ENCODE measurements at places on chromosomes 16 and 17.
A peak's percentile ranks its signal among the peaks of the same experiment; 100 is the strongest.

DNA sequence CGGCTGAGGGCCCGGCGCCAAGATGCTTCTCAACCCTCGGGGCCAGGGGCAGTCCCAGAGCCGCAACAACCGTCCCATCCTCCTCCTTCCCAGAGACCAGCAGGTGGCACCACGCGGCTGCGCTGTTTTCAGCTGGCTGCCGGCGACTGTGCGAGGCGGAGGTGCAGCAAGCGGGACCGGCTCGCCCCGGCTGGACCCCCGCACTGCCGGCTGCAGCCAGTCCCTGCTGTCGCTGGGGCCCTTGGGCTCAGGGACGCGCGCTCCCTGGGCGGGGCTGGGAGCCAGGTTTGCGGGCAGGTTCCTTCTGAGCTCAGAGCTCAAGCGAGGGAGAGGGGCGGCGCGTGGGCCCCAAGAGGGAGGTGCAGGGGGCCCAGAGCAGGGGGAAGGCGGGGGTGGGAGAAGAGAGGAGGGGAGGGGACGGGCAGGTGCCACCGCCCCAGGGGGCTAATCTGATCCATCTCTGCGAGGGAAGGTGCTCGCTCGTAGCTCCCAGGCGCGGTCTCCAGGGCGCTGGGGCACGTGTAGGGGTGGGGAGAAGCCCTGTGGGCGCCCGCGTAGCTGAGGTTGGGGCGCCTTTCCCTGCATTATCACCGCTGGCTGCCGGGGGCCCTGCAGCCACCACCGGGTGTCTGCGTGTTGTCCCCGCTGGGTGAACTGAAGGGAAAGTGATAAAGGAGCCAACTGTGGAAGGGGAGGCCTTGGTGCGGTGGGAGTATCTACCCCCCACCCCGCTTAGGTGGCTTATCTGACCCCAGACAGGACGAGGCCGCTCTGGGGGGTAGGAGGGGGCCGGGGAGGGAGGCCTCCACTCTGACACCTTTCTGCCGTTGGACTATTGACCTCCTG is 24.2 kb downstream of the STAT5A start:
- DNase-seq = peak; percentile 43

DNA sequence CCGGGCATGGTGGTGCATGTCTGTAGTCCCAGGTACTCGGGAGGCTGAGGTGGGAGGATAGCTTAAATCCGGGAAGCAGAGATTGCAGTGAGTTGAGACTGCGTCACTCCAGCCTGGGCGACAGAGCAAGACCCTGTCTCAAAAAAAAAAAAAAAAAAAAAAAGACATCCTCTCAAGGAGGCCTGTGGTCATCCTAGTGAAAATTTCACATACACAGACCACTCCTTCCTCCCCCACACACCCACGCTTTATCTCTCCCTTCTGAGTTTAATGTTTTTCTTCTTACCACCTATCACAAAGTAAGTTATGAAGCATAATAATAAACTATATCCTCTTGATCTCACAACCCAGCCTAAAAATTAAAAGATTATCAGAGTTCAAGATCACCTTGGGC is 1.3 kb upstream of the NOL11 start:
- no peak for DNase-seq

DNA sequence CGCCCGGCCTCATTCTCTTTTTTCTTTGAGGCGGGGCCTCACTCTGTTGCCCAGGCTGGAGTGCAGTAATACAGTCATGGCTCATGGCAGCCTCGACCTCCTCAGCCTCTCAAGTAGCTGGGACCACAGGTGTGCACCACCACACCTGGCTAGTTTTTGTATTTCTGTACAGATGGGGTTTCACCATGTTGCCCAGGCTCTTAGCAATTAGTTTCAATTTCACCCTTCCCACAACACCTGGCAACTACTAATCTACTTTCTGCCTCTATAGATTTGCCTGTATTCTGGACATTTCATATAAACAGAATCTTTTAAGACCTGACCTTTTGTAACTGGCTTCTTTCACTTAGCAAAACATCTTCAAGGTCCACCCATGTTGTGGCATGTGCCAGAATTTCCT is 8.0 kb upstream of the NT5M start:
- DNase-seq = no peak

- DNase-seq = no peak
These were observed 870.1 kb downstream of the KCNJ2 start for GRCh38 chr17:71039391-71039790.

- DNase-seq = no peak
These were observed 30.6 kb upstream of the TNRC6C start for GRCh38 chr17:77927777-77928518.

- no peak for DNase-seq
These were observed 46.1 kb upstream of the MARCHF10 start for GRCh38 chr17:62854098-62854680.

GRCh38 chr17:53571342-53571741 is 251.4 kb upstream of the KIF2B start:
- no peak for DNase-seq

GRCh38 chr16:2933136-2933535 is 21.4 kb downstream of the FLYWCH1 start:
- DNase-seq = no peak

GRCh38 chr17:74085434-74085833 is 118.0 kb upstream of the RPL38 start:
- no peak for DNase-seq

DNA sequence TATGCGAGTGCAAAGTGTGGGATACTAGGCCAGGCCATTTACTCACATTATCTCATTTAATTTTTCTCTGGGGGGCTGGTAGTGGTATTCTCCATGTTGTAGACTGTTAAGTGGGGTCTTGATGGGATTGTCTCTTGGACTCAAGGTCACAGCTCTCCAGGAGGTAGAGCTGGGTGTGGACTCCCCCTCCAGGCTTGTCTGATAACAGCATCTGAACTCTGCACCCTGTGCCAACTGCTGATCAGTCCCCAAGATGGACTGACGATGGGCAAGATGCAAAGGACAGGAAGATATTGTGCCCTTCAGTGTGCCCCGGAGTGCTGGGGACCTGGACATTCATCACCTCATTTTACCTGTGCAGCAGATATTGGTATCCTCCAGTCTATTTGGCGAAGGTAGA is 147.8 kb downstream of the MSI2 start:
- no peak for DNase-seq

DNA sequence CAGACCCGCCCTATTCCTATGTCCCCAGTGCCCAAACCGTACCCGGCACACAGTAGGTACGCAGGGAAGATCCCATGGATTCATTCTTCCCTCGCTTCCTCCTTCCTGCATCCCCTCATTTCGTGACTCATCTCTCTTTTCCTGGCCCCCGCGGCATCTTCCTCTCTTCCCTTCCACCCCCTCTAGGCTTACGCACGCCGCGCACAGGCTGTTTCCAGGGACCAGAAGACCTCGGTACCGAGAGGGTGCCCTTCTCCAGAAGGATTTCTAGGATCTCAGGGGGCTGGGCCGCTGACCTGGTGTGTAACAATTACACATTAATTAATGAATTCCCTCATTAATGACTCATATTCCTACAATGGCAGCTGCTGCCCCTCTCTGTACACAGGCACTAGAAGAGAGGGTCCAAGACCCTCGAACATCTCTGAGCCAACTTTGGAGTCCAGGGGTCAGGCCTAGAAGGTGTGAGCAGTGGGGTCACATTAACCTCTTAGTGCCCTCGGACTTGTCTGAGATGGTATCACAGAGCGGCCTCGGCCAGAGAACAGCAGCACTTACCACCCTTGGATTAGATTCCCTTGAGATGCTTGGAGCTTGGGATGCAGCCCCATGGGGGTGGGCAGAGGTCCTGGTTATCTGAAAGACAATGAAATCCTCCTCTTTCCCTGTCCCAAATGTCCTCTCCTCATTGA is 16.8 kb upstream of the PLLP start:
- no peak for DNase-seq

- no peak for DNase-seq
These were observed 11.5 kb downstream of the DLG4 start for GRCh38 chr17:7208027-7208571.

DNA sequence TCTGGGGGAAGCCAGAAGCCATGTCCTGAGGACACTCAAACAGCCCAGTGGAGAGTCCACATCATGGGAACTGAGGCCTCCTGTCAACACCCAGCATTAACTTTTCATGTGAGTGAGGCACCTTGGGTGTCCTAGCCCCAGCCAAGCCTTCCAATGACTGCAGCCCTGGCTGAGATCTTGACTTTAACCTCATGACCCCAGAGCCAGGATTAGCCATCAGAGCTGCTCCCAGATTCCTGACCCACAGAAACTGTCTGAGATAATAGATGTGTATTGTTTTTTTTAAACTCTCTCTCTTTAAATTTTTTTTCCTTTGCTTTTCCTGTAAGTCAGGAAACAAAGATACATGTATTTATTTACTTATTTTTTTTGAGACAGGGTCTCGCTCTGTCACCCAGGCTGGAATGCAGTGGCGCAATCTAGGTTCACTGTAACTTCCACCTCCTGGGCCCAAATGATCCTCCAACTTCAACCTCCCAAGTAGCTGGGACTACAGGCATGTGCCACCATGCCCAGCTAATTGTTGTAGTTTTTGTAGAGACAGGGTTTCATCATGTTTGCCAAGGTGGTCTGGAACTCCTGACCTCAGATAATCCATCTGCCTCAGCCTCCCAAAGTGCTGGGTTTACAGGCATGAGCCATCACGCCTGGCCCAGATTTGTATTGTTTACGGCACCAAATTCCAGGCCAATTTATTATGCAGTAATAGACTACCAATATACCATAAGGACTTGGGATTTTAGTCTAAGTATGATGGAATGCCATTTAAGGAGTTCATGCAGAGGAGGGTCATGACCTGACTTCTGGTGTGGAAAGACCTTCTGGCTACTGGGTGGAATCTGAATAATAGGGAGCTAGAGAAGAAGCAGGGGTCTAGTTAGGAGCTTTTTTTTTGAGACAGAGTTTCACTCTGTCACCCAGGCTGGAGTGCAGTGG is 14.0 kb upstream of the TMEM94 start:
- DNase-seq = no peak

- no peak for DNase-seq
These were observed 3.5 kb upstream of the RBBP6 start for GRCh38 chr16:24535827-24536226.

- DNase-seq = no peak
These were observed 23.8 kb downstream of the CLTC start for GRCh38 chr17:59643159-59644140.

DNA sequence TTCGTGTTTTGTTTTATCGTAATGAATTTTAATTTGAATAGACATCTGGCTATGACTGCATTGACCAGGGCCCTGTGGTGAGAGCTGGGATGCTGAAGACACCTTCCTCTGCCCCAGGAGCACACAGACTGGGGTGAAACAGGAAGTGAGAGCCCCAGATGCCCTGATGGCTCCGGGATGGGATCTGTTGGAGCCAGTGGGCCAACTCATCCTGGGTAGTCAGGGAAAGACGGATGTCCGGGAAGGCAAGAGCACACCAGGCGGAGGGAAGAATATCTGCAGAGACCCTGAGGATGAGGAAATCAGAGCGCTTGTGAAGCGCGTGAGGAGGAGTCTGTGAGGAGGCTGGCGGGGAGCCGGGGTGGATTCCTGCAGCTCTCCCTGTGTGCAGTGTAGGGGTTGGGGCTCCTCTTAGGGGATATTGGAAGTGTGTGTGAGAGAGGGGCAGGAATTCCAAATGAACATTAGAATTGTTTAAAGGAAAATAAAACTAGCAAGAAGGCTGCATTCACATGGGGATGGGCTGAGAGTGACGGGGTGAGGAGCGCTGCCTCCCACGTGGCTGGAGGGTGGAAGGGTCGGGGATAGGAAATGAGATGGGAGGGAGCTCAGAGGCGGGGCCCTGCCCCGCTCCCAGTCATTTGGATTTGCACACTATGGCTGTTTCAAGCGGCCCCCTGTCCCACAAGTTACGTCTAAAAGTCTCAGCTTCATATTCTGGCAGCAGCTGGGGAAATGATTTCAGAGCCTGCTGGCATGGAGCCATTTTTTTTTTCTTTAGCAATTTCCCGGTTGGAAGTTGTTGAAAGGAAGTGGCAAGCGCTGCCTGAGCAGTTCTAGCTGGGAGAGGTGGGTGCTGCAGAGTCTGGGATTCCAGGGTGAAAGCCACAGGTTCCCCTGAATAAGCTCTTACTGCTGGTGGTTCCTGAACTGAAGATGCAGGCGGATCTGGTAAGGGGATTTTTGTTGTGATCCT is 71.2 kb upstream of the LGALS9 start:
- no peak for DNase-seq

DNA sequence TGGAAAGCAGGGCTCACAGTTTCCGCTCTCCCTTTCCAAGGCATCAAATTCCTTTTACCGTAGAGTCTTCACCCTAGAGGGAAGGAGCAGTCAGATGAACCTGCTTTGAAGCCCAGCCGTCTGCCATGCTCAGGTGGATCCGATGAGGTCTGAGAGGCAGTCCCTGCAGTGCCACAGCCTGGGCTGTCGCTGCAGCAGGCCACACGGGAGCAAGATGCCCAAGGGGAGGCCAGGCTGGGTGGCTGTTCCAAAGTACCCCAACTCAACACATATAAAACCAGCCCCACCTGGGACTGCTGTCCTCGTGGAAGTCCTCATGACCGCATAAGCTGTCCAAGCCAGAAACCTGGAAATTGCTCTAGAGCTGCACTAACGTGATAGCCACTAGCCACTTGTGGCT is 4.9 kb upstream of the LIMD2 start:
- DNase-seq = no peak

- no peak for DNase-seq
These were observed 49.0 kb downstream of the CCDC182 start for GRCh38 chr17:57696050-57696449.

DNA sequence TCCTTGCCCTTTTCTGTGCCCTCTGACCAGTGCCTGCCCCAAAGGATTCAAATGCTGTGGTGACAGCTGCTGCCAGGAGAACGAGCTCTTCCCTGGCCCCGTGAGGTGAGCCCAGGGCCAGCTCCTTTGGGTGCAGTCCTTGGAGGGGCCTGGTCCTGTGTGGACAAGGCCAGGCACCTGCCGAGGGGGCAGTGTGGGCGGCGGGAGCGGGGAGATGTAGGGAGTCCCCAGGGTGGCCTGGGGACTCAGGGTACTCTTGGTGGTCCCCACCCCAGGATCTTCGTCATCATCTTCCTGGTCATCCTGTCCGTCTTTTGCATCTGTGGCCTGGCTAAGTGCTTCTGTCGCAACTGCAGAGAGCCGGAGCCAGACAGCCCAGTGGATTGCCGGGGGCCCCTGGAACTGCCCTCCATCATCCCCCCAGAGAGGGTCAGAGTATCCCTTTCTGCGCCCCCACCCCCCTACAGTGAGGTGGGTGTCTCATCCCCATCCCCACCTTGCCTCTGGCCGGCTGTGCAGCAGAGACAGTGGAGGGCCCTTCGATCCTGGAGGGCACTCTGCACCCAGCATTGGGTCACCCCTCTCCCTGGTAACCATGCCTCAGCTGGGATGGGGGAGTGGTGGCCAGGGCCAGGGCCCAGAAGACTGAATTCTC is 4.4 kb downstream of the TMEM92 start:
- no peak for DNase-seq

GRCh38 chr17:36130346-36130745 is 26.7 kb downstream of the CCL4 start:
- DNase-seq = no peak

DNA sequence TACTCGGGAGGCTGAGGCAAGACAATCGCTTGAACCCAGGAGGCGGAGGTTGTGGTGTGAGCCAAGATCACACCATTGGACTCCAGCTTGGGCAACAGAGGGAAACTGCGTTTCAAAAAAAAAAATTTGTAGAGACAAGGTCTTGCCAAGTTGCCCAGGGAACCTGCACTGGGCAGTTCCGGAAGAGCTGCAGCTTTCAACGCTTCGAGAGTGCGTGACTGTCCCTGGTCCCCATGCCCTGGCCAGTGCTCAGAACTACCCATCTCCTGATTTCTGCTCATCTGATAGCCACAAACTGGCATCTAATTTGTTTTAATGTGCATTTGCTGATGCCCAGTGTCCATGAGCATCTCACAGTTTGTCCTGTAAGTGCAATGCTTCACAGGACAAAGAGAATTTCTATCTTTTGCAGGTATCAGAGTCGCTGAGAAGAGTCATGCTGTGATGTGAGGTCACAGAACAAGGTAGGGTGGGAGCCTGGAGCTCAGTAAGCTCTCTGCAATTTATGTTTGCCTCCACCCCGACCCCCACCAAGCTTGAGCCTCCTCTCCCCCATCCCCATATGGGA is 3.9 kb downstream of the ACTG1 start:
- no peak for DNase-seq
